ENCODE measurements at places on chromosomes 2 and 18.

DNA sequence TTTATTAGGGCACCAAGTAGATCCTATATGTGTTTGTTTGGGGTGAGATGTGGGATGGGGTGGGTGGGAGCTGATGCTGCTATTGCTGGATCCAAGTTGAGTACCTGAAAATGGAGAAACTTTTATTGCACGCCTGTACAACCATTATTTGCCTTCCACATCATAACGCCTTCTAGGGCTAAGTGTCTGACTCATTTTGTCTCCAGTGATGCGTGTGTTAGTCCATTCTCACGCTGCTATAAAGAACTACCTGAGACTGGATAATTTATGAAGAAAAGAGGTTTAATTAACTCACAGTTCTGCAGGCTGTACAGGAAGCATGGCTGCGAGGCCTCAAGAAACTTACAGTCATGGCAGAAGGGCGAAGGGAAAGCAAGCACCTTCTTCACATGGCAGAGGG lies 58.2 kb downstream of the KDM3A start:
- DNase-seq = no peak

DNA sequence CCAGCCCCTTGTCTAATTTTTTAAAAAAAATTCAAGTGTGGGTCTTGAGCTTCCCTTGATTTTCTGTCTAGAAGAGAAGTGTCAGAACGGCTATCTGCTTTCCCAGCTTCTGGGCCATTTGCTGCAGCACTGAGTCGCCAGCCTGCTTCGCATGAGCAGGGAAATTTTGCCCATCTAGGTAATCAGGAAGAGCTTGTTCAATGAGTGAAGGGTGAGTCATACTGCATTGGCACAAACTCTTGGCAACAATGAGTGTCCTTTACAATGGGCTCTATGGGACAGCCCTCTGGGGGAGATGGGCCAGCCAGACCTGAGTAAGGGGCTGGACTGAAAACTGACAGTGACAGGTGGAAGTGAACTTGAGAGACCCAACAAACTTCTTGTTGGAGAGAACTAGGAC lies 2.4 kb upstream of the RNF144A start:
- no peak for DNase-seq

DNA sequence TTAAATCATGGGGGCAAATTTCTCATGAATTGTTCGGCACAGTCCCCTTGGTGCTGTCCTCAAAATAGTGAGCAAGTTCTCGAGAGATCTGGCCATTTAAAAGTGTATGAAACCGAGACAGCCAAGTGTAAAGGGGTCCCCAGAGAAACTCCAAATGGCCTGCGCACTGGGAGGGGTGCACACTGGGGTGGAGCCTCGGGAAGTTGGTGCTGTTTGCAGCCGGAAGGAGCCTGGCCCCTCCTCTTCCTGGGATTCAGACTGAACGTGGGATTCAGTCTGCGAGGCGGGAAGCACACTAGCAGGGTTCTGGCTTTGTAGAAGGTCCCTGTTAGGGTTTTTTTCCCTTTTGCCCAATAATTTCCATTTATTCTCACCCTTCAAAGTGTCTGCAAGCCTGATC lies 48.8 kb downstream of the RABL2A start:
- DNase-seq = no peak

DNA sequence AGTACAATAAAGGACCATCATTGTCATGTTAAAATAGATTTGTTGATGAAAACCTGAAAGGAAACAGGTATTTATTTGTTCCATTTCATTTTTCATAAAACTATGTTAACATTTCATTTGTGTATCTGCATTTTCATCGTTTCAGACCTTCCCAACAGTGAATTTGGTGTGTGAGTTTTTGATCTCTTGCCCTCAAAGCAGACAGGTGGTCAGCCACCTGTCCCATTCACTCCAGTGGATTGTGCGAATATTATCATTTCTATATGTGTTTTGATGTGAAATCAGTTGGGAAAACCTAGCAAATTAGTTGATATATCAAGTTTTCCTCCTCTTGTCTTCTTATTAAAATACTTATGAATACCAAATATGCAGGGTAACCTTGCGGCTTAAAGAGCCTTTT lies 25.4 kb upstream of the ATP5MC3 start:
- no peak for DNase-seq

DNA sequence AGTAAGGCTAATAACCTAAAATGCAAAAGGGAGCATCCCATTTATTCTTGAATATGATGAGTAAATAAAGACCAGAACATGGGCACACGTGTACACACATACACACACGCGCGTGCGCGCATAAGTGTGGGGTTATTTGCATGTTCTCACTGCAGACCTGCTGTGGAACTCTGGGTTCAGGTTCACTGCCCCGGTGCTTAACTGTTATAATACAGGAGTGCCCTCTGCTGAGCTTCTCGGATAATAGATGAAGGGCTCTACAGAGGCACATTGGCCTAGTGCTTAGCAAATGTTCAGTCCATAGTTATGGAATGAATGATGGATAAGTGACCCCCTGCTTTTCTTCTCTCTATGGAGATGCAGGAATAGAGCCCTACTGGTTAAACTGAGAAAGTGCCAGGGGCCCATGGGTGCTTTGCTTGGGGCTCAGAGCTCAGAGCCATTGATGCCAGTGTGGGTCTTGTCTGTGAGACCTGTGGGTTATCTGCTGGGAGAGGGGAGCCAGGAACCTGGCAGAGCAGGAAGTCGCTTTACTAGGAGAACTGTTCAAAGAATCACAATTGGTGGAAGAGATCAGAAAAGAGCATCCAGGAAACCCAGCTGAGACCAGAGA lies 3.6 kb upstream of the ARL4C start:
- peak; percentile 62 for DNase-seq

GRCh38 chr2:60555783-60556139 lies 2.3 kb upstream of the BCL11A start:
- DNase-seq = no peak

GRCh38 chr2:105335469-105335868 lies 1.9 kb upstream of the C2orf49 start:
- DNase-seq = no peak

GRCh38 chr18:78517328-78517727 lies 462.3 kb upstream of the SALL3 start:
- no peak for DNase-seq

DNA sequence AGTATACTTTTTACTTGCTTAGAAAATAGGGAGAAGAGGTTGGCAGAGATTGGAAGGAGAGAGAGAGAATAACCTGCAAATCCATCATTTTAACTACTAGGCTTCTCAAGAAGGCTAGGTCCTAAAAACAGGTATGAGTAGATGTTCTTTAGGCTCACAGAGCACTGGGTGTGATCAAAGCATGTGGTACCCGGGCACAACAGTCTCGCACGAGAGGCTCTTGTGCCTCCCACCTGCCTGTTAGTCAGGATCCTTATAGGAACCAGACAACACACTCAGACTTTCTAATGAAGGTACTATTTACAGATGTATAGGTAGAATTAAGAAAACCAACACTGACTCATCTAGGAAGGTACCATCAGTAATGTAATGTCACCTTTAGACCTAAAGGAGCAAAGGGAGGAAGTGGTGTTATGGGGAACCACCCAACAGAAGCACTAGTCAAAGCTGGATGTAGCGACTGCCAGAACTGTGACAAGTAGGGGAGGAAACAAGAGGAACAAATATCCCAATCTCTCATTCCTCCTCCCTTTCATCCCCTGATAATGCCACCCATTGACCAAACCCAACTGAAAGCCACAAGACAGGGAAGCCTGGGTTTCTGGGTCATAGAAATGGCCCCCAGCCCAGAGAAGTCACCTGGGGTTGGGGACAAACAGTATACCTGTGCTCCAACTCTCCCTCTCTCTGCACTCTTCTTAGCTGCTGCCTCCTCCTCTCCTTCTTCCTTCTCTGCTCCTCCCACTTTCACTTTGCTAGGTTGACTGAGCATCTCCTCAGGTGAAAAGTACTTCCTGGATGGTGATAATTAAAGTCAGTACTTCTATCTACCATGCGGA lies 16.0 kb upstream of the MARCHF4 start:
- DNase-seq = no peak

GRCh38 chr18:57466745-57467409 lies 31.7 kb downstream of the ONECUT2 start:
- no peak for DNase-seq

- no peak for DNase-seq
These were observed 160.9 kb upstream of the COL3A1 start for GRCh38 chr2:188813315-188813714.

DNA sequence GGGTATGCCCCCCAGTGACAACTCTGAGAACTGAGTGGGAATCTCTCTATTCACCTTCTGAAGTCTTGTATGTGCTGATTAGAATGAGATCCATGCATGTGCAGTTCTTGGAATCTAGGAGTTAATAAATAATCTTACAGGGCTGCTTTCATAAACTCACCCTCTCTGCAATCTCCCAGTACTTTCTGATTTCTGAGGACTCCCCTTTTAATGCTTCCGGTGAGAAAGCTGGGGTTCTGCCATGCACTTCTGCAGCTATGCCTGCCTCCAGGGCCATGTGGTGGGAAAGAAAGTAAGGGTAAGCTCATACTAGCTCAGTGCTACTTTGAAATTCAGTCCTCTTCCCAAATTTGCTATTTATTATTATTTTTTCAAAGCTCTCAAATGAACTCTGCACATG lies 432.9 kb downstream of the MTX2 start:
- DNase-seq = no peak

DNA sequence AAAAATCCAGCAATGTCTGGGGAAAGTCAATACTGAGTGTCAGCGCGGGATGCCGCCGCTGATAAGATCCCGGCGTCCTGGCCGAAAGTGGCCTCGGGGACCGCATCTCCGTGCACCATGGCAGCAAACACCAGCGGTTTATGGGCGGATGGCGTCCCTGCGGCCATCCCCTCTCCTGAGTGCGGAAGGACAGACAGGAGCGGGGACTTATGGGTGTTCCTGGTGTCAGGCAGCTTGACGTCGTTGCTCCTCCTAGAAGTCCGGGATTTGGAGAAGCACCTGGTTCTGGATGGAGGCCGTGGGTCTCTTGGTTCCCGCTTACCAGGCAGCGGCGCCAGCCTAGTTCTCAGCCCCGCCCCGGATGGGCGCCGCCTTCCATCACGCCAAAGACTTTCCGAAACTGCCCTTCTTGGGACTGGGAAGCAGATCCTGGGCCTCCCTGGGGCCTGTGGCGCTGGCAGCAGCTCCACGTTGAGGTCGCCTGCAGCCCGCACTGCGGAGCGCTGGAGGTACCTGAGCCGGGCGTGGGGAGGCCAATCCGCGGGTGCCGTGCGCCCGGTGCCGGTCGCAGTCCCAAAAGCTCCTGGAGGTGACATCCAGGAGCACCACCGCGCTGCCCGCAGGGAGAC lies 119.1 kb downstream of the CCDC74A start:
- DNase-seq = no peak

DNA sequence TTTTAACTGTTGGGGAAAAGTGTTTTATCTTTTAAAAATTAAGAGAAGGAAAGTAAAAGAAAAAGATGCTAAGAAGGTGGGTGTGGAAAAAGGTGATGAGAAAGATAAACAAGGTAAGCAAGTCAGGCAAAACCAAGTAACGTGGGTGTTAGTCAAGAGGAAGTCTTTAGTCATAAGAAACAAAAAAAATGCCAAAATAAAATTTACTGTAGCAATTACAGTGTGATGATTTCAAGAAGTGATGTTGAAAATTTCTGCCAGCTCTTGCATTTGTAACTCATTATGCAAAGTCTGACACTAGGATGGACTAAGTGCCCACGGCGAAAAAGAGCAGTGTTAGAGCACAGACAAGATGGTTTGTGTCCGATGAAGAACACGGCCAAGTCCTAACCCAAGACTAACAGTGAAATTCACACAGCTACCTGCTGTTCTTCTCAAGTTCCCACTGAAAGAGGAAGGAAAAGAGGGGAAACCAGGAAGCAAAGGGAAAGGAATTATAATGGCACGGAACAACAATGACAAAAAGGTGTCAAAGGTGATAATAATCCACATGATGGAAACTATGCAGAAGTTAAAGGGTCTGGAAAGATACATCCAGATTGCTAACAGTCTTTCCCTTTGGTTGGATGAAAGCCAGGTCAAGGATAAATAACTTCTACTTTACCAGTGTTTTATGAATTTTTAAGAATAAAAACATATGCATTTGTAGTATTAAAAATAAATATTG lies 34.1 kb downstream of the NOL10 start:
- DNase-seq = no peak

- DNase-seq = peak; percentile 52
These were observed 10.5 kb upstream of the CDK15 start for GRCh38 chr2:201795607-201796477.

GRCh38 chr2:217409949-217410680 lies 550.3 kb upstream of the TNP1 start:
- DNase-seq = no peak

DNA sequence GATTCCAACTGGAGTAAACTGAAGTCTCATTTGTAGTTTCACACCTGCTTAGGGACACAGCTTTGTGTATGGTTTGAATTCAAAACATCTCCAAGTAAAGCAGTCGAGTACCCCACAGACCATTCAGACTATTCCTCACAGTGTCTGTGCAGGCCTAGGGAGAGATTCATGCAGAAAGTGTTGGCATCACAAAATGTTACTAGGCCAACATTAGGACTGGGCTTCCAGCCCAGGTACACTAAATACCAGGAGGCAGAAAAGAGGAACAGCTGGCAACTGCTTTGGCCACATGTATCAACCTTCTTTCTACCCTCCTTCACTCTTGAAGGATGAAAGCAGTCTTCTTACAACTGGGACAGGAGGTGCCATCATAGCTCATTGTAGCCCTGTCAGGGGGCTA lies 270.4 kb upstream of the TMEFF2 start:
- DNase-seq = no peak

DNA sequence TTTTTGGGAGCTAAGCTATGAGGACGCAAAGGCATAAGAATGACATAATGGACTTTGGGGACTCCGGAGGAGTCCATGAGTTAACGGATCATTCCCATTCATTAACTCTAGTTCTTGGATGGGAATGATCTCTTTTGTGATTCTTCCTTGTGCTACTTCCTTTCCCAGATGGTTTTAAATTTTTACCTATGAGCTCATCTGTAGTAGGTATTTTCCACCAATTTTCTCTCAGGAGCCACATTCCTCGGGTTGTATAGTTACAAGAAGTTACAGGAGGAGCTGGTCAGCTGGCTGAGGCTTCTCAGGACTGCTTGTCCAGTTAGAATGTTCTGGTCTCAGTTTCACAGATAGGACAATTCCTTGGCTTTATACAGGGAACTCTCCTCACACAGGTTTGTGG lies 42.9 kb upstream of the LPIN2 start:
- no peak for DNase-seq

All from WERI-Rb-1 (cell line).